DMS153 (cell line): ENCODE measurements at places on chromosomes 1 and 21.

- DNase-seq: no peak
These were observed at the start of gene LPAR3 for GRCh38 chr1:84892705-84893618. Gene LPAR3 (minus strand): TSS chr1:84893206. CDS start chr1:84866120, 27,086 bp downstream.

GRCh38 chr1:78079580-78079979 is 33.8 kb downstream of the GIPC2 start:
- no peak for DNase-seq

- no peak for DNase-seq
These were observed 53.0 kb downstream of the ZC3H11B start for GRCh38 chr1:219559899-219560298.

DNA sequence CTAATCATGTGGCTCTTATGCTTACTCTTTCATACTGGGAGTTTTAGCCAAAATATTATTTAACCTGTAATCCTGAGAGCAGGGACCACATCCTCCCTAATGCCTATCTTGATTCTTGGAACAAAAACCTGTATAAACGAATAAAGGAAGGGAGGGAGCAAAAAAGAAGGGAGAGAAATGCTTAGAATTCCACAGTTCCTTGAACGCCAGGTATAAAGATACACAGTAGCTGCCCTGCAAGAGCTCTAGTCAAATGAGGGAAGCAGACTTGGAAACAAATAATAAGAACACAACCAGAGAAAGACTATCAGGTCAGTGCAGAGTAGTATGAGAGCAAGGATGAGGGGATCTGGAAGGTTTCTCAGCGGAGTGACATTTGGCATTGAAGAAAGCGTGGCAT is 116.3 kb downstream of the SLC30A10 start:
- DNase-seq: no peak

DNA sequence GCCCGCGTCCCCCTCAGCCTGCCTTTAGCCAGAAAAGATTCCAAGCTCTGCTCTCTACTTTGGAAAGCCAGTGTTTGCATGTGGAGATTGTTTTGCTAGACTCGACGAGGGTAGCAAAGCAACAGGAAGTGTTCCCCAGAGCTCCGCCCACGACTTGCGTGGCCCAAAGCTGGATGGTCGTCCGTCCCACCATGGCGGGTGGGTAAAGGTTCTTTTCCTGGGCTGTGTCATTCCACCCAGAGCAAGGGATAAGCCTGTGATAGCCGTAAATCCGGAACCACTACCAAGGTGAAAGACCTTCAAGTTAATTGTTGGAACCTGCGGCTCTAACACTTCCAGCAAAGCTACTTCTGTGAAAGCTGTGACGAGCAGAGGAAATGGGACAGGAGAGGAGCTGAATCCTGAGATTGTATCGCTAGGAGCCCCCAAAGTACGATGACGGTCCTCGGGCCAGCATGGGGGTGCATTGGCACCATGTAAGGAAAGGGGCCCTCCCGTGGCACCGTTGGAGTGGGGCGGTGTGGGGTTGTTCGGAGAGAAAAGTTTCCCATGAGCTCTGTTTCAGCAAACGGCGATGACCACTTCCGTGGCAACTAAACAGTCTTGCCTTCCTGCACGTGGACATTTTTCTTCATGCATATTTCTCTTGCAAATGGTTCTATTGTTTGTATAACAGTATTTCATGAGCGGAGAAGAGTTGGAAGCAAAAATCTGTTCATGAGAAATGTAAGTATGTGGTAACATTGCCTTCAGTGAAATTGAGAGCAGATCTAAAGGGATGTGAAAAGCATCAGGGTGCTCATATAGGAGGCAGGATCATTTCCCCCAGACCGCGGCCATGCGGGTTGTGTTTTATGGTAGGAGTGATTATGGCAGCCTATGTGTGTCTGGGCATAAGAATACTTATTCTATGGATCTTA is 8.4 kb downstream of the MX2 start:
- DNase-seq: no peak

- no peak for DNase-seq
These were observed 34.8 kb upstream of the SLC19A1 start for GRCh38 chr21:45576838-45577737.

GRCh38 chr1:29424266-29424665 is 187.9 kb downstream of the PTPRU start:
- DNase-seq: no peak

DNA sequence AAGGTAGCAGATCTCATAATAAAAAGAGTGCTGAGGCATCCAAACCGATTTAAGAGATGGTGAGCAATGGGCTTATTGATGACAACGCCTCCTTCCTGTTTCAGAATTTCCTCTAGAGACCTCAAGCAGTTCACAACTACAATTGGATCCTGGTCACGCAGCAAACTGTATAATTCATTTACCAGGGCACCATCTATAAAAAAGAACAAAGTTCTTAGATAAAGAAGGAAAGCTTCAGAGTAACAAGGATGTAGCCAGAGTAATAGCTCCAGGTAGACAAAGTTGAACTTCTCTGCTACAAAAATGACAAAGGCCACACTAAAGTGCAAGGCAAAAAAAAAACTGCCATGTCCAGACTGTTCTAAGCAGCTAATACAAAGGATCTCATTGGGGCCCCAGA is 3.4 kb downstream of the AP4B1 start:
- no peak for DNase-seq

GRCh38 chr1:227756172-227756959 is 21.1 kb downstream of the SNAP47 start:
- no peak for DNase-seq

- peak; percentile 19 for DNase-seq
These were observed 19.7 kb upstream of the RGS7 start for GRCh38 chr1:241376701-241377100.

DNA sequence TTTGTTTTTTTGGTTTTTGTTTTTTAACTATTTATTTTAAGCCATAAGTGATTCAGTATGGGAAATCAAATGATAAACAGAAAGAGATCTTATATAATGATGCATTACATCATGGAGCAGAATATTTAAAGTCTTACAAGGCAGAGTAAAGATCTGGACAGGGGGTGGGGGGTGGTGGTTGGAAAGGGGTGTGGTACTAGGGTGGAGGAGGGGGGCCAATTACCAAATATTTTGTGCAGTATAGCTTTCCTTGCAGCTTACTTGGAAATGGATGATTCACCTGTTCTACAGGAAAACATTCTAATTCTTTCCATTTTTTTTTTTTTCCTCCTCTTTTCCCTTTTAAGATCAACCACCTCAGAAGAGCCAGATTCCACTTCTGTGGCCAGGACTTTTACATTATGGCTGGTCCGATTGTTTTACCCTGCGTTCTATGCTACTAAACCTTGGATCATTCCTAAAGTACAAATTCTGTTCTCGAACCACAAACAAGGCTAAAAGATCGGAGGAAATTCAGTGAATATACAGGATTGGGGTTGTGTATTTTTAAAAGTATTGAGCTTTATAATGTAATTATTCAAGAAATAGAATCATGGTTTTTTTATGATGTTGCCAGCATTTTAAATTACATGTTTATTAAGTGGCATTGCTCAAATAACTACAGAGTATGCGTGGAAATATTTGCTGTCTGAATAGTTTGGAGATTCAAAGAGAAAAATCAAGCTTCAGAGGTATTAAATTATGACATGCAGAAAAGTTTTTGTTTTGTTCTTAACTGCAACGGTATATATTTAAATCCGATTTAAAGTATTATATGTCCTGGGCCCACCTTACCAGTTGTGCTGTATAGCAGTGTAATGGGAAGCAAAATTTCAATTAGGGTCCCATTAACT is 859.5 kb downstream of the USP25 start:
- no peak for DNase-seq

DNA sequence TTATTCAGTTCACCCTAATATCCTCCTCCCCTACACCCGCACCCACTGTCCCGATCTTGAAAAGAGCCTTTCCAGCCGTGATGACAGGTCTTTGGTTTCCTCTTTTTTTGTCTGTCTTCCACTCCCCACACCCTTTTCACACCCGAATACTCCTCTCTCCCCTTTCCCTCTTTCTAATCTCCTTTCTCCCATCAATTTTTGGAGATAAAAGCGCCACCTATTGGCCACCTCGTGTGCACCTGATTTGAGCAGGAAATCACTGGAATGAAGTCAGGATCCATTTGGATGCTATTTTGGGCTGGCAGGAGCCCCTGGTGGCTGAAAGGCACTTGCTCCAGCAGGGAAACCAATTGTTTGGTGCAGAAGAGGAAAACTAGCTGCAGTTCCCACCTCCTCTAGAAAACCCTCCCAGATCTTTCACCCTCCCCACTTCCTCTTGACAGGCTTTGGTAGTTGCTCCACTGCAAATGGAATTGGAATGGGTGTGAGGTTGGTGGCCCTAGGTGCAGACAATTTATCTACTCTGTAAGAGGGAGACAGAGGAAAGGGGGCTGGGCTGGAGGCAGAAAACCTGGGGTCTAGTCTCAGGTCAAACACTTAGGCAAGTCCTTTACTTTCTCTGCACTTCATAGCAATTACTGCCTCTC is 8.4 kb downstream of the FOXE3 start:
- peak; percentile 60 for DNase-seq

DNA sequence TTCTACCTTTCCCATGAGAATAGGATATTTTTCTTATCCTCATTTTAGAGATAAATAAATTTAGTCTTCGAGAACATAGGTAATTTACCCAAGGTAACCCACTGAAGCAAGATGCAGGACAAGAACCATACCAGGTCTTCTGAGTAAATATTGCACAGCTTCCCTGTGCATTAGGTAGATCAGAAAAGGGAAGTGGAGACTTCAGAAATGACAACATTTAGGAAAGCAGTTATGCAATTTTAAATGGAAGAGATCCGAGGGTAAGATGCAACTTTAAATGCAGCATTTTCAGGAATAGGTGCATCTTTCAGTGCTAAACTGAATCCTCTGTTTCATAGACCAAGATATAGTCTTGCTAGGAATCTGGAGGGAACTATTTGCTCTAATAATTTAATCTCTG is 206.4 kb upstream of the SGIP1 start:
- no peak for DNase-seq

- peak; percentile 65 for DNase-seq
These were observed 39.7 kb downstream of the UBE2U start for GRCh38 chr1:64242895-64243756.

GRCh38 chr1:165823552-165824268 is 3.7 kb upstream of the UCK2 start:
- no peak for DNase-seq

- DNase-seq: no peak
These were observed 14.7 kb upstream of the CYYR1 start for GRCh38 chr21:26587736-26588201.

DNA sequence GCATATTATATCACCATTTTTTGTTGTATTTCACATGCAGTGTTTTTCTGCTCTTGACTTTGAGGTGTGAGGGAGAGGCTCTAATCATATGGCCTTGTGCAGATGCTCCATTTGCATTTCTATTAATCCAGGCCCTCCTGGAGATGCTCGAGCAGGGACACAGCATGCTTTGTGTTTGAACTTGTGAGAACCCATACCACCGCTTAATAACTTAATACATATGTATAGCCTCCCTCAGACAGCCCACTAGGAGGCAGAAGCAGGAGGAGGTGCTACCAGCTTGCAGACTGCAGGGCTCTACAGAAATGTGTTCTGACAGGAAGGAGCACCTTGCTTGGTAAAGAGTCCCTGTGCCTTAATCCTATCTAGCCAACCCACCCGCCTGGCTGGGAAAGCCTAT is 155.2 kb downstream of the BARHL2 start:
- no peak for DNase-seq

DNA sequence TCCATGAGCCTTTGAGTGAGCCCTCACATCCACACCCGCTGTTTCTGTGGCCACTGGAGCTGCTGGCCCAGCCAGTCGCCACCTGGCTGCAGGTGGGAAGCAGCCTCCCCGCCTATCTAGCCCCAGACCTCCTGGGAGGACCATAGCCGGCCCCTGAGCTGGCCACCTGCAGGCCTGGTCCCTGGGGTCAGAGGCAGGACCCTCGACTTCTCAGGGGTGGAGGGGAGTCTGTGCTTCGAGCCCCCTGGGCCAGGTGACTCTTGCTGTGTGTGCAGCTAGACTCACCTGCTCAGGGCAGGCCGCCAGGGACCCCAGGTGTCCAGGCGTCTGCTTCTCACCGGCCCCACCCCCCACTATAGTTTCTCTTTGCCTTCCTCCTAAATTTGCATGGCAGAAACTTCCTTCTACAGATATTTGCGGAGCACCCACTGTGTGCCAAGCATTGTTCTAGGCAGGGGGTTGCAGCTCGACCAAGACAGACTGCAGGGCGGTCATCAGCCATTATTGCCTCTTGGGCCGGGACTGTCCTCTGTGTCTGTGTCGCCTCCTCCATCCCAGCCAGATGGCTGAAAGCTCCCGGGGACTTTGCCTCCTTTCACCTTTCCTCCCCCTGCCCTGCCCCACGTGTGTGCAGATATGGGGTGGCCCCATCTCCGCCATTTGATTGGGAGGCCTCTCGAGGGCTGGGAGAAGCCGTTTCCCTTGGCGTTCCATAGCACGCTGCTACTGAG is 27.3 kb downstream of the SPSB1 start:
- no peak for DNase-seq

DNA sequence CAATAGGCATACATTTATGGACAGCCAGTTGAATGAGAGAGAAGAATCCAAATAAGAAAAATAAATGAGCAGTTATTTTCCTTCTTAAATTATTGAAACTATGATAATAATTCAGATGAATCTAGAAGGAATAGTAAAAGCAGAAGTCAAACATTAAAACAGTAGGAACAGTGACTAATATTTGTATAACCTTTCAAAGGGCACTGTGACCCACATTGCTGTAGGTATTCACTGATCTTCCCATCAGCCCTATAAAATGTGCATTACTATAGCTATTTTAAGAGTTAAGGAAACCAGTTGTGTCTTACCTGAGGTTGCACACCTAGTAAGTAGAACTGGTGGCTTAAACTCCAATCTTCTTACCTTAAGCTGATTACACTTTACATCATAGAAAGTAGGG is 102.8 kb upstream of the ARTN start:
- no peak for DNase-seq

- DNase-seq: no peak
These were observed 70.7 kb downstream of the LGR6 start for GRCh38 chr1:202264300-202264699.

DNA sequence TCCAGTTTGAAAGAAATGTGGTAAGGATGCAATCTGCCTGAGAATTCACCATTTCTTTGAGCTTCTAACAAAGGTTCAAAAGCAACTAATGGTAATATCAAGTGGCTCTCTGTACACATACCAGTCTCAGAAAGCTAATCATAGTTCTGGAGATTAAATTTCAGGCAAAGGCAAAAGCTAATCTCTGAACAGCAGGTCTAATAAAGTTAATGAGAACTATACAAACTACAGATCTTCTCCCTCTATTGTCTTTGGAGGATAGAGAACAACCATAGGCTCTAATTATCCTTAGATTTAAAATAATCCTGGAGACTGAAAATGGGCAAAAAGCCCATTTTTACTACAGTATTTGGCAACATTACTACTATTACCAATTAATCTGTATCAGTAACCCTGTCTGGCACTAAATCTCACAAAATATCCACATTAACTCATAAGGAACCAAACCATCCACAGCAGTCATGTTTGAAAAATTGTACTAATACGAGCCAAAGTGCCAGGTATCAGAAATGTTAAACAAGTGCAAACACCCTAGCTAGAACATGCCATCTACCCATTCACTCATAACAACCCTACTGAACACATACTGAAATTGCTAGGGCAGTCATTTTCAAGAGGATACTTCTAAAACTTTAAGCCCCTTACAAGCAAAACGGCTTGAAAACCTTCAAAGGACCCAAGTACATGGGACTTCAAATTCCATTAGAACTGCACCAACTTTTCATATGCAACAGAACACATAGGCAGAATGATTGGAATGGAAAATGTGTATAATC is 4.8 kb downstream of the DIPK1A start:
- DNase-seq: no peak
